ENCODE measurements at places on chromosomes 13 and 19.

DNA sequence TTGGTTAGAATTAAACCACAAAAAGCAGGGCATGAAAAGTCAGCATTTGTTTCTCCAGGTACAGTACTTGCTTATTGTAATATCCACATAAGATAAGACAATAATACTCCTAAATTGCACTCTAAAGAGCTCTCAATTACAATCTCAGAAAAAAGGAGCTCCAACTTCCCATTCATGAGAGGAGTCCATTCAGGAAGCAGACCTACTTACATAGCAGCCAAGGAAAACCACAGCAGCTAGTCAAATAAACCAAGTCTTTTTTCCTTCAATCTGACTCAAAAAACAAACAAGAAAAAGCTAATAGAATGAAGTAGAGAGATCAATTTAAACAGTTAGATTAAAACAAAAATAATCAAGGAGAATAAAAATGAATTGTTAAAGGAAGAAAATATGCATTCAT, 885.2 kb upstream of the SLITRK6 start:
- no peak for DNase-seq

DNA sequence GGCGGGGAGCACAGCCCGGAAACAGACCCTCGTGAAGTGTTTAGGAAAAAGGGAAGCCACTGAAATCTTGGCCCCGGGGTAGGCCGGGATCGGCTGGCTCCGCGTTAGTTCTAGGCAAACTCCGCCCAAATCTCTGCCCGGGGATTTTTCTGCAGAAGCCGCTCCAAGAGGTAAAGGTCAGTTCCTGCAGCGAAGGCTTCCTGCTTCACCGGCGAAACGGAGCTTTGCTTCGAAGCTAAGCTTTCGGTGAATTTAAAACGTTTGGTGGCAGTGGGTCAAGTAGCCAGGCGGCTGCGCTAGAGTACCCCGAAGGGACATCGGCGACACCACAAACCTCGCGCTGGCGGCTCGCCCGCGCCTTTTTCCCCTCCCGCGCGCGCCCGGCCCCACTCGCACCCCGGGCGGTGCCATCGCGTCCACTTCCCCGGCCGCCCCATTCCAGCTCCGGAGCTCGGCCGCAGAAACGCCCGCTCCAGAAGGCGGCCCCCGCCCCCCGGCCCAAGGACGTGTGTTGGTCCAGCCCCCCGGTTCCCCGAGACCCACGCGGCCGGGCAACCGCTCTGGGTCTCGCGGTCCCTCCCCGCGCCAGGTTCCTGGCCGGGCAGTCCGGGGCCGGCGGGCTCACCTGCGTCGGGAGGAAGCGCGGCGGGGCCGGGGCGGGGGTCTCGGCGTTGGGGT, 441 bp downstream of the GJB2 start:
- no peak for DNase-seq

DNA sequence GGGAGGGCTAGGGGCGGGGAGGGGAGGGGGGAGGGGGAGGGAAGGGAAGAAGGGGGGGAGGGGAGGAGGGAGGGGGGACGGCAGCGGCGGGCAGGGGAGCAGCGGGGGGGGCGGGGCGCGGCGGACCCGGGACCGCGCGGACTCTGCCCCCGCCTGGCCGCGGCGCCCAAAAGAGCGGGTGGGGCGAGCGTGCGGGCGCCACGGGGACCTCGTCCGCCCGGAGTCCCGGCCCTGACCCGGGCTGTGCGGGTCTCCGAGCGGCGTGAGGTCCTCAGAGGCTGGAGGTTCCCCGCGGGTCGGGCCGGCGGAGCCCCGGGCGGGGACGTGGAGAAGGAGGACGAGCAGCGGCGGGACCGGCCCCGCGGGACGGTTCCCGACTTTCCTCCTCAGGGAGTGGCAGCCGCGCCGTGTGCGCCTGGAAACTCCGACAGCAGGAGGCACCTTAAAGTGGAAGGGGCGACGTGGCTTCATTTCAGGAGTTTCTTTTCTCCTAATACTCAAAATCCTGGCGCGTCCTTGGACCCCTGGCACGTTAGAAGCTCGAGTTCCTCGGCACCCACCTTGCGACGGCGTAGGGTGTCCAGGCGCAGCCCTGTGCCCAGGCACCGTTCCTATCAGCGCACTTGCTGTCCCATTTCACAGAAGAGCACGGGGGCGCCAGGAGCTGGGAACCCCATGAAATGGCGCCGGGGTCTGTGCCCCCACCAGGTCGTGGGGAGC, 518 bp upstream of the PLPP2 start:
- no peak for DNase-seq

DNA sequence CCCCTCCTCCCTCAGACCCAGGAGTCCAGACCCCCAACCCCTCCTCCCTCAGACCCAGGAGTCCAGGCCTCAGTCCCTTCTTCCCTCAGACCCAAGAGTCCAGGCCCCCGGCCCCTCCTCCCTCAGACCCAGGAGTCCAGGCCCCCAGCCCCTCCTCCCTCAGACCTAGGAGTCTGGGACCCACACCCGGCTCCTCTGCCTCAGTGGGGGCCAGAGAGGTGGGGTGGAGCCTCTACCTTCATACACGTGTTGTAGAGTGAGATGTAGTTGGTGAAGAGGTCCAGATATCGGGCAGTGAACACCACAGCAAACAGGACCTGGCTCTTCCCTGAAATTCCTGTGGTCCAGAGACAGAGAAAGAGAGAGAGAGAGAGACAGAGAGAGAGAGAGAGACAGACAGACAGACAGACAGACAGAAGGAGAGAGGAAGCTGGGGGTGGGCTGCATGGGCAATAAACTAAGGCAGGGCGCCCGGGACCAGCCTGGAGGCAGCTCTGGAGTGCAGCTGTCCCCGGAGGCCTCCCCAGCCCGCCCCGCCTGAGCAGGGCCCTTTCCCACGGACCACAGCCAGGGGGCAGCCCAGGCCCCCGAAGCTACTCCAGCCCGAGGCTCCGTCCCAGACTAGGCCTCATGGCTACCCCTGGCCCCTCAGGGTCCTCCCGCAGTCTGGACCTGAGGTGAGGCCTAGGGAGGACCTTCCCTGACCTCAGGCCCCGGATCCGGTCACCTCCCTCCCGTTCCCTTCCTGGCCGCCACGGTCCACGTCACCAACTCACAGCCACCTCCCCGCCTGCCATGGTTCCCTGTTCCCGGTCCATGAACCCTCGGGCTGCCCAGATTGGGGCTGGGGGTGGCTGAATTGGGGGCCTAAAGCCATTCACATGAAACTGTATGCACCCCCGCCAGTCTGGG, 907 bp downstream of the KDELR1 start:
- DNase-seq, result no peak

- DNase-seq, result no peak
Measured at GRCh38 chr19:47509170-47509847, 5.6 kb downstream of the NAPA start.

- no peak for DNase-seq
Measured at GRCh38 chr13:56988543-56988942, 152.2 kb upstream of the PRR20A start.

- no peak for DNase-seq
Measured at GRCh38 chr19:51036519-51036918, 1.7 kb upstream of the KLK12 start.

GRCh38 chr19:1081301-1082164, 13.6 kb downstream of the POLR2E start:
- no peak for DNase-seq

DNA sequence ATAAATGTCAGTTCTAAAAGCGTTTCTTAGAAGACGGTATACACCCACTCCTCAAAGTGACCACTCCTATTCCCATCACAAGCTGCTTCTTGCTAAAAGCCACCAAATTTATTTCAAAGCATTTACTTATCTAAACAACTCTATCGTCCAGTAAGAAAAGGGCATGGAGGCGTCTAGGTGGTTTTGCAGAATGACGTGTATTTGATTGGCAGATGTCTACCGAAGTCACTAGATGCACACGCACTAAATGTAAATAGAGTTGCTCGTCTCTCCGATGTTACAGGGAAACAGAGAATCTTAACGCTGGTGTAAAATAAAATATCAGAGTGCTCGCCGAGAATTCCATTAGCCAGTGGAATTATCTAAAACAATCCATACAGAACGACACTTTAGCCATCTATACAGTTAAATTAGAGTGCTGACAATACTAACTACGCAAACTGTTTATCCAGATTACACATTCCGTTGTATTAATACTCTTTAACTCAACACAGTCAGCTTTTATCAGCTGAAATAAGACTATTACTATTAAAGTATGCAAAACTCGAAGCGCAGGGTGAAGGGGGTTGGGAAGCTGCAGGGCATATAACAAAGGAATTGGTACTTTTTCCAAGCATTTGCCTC, 1.9 kb downstream of the KLF12 start:
- DNase-seq, result no peak

GRCh38 chr13:95896301-95896700, 156.9 kb downstream of the UGGT2 start:
- DNase-seq, result no peak
